ENCODE measurements at places on chromosomes 13 and 19. TPM values are rescaled to one million over a fixed set of nuclear protein-coding genes. Genes with fewer than 3 reads are reported as not detected.

GRCh38 chr19:17488593-17489391 is 18.5 kb downstream of the SLC27A1 start:
- DNase-seq = no peak

Gene ZNF43
- 16.3 TPM for total RNA-seq

DNA sequence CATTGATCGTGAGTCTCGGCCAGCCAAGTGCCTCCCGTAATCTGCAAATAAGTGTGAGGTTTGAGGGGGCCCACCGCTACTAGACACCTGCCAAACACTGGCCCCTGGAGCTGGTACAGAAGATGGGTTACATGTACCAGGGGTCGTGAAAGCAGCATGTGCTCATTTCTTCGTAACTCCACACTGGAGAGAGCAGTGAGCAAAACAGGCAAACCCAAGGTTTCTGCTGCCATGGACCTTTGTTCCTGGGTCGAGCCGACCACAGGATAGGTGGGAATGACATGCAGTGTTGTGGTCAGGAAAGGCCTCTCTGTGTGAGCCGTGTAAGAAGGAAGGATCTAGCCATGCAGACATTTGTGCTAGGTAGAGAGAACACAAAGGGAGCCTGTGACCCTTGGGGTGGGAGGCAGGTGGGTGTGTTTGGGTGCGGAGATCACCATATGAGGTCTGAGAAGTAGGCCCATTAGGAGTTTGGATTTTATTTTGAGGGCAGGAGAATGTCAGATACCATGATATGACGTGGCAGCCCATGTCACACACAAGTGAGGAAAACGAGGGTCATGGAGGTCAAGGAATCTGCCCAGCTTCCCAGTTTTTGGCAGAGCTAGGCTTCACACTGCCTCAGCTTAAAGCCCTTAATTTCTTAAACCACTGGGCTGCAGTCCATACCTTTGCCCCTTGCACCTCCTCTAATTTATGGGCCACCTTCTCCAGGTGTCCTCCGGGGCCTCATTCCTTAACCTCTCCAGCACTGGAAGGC is 919 bp downstream of the GTF3A start:
- DNase-seq = no peak

GRCh38 chr13:40916207-40916998 is 102.7 kb downstream of the ELF1 start:
- no peak for DNase-seq

GRCh38 chr13:74767050-74767449 is 632.8 kb upstream of the KLF12 start:
- DNase-seq = no peak

Gene SYNGR4
- total RNA-seq = not detected

Gene FGF22
- total RNA-seq = 0.99 TPM

- no peak for DNase-seq
These were observed at the start of gene SERTM1 for GRCh38 chr13:36673838-36674326. Gene SERTM1 (plus strand): TSS chr13:36674020. CDS start chr13:36695079, 21,059 bp downstream.

DNA sequence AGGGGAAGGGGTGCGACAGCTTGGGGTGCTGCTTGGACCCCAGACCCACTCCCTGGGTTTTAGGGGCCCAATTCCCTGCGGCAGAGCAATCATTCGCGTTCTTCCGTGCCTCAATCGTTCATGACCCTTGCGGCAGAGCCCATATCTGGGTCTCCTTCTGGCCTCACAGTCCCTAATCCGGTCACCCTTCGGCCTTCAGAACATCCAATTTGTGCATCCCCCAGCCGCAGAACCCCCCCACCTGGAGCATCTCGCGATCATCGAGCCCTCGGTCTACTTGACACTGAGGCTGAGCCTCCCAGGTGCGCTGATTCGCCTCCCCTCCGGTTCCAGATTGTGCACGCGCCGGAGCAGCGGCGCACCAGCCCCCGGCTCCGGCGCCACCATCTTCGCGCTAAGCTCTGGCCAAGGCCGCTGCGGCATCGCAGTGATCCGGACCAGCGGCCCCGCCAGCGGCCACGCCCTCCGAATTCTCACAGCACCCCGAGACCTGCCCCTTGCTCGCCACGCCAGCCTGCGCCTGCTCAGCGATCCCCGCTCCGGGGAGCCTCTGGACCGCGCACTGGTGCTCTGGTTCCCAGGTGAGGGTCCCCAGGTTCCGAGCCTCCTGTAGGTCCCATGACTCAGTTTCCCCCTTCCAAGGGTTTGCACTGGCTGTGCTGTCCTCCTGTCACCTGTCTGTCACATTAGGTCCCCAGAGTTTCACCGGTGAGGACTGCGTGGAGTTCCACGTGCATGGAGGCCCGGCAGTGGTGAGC is 501 bp downstream of the GTPBP3 start:
- no peak for DNase-seq

Gene TJP3
- 2.8 TPM for total RNA-seq

DNA sequence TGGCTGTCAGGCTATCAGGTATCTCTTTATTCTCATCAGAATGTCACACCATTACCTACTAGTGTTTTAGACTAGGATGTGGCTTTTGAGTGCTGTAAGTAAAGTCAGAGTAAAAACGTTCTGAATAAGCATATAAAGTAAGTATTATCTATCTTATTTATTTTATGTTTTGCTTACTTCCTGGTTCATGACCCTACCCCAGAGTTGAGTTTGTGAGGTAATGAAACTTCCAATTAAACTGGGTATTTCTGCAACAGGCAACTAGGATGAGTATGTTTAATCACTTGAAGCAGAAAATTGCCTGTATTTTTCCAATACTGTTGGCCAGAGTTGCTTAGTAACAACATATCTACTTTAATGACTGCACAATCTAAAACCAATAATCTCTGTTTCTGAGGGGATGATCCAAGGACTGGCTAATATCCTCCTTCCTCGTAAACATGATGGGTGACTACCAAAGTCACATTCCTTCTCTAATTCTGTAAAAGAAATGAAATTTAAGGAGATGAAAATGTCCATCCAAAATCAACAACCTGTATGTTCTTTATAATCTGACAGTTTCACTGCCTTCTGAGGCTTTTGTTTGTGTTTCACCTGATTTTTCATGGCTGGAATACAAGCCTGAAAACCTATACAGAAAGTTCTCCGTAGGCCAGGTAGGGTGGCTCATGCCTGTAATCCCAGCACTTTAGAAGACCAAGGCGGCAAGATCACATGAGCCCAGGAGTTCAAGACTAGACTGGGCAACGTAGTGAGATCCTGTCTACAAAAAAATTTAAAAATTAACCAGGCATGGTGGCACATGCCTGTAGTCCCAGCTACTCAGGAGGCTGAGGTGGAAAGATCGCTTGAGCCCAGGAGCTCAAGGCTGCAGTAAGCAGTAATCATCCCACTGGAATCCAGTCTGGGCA is 83.1 kb downstream of the ABCC4 start:
- DNase-seq = no peak

DNA sequence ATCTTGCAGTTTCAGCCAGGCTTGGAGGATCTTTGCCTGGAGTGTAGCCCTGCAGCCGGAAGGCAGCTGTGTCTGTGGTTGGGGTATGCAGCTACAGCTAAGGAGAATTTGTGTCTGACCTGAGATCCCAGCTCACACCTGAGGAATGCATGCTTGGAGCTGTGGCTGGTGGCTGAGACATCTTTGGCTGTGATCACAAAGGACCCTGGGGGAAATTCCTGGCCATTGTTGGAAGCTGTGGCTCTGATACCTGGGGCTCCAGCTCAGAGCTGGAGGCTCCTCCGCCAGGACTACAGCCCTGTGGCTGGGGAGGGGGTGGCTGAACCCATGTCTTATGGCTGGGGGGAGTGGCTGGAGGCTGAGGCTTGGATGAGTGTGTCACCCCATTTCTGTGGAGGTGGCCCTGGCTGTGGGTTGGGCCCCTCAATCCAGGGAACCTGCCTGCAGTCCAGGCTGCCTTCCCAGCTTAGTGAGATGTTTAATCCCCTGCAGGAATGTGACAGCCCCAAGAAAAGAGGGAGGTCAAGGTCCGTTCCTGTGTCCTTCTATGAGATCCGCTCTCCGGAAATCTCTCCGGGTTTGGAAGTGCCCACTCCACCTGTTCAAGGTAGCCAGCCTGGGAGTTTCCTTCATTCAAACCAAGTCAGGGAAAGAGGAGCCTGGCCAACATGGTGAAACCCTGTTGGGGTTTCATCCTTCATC is 27.6 kb downstream of the ARHGEF18 start:
- no peak for DNase-seq

Gene MCEMP1
- 0.36 TPM for total RNA-seq

Gene RDH8
- total RNA-seq = not detected

- DNase-seq = no peak
These were observed 192.4 kb downstream of the NUFIP1 start for GRCh38 chr13:44796597-44797490.

Gene PDE4C
- total RNA-seq = 5.4 TPM

DNA sequence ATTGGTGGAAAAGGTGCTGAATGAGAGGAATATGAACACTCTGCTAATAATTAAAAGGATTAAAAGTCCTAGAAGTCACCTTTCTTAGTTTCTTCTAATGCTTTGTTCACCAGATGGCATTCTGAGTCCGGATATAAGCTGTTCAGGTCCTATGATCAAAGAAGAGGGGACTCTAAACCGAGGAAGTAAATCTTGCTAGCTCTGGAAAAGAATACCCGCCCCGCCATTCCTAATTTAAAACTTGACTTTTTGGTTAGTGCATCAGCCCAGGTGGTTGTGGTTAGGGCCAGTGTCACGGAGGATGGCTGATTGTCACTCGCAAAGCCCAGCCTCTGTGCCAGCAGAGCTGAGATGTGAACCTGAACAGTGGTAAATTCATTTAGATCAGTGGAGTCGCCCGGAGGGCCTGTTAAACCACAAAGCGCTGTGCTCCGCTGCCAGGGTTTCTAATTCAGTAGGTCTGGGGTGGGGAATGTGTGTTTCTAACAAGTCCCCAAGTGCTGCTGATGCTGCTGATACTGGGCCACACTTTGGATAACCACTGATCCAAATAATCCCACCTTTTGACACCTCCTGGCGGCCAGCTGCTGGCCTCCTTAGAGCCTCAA is 425.4 kb downstream of the DCT start:
- DNase-seq = no peak

Gene RPS5
- 2,581 TPM for total RNA-seq

Gene GPR183
- total RNA-seq = 30.9 TPM

DNA sequence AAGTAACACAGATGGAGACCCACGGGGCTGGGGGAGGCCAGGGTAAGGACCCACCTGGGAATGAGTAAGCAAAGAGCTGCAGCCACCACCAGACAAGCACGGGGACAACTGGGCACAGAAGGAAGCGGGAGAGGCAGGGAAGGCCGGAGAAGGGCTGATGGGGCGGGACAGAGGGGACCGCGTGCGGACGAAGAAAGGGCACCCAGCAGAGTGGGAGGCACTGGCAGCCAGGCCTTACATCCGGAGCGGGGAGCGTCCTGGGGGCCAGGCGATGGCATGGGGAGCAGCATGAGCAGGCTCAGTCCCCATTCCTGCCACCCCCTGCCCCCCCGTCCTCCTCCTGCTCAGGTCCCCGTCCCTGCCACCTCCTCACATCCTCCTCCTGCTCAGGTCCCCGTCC is 3.0 kb downstream of the PROZ start:
- DNase-seq = no peak

Gene KLC3
- total RNA-seq = not detected

- DNase-seq = no peak
These were observed 12.2 kb downstream of the SUGP2 start for GRCh38 chr19:19021115-19021514.

DNA sequence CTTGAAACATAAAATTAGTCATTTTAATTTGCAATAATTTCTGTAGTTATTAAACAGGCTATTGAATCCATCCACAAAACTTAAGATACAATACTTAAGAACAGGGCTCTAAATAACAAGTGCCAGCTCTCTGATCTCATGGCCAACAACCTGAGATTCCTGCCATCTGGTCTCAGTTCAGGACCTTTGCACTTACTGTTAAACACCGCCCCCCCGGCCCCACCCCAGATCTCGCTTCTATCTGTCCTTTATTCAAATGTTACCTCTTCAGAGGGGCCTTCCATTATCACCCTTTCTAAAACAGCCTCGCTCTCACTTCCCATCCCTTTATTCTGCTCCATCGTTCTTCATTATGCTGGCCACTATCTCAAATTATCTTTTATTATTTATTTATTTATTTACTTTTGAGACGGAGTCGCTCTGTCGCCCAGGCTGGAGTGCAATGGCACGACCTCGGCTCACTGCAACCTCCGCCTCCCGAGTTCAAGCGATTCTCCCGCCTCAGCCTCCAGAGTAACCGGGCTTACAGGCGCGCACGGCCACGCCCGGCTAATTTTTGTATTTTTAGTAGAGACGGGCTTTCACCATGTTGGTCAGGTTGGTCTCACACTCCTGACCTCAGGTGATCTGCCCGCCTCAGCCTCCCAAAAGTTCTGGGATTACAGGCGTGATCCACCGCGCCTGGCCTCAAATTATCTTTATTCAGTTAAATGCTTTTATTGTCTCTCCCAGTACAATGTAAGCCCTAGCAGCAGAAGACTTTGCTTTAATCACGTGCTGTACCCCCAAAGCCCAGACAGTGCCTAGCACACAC is 838 bp upstream of the SNRNP70 start:
- no peak for DNase-seq

DNA sequence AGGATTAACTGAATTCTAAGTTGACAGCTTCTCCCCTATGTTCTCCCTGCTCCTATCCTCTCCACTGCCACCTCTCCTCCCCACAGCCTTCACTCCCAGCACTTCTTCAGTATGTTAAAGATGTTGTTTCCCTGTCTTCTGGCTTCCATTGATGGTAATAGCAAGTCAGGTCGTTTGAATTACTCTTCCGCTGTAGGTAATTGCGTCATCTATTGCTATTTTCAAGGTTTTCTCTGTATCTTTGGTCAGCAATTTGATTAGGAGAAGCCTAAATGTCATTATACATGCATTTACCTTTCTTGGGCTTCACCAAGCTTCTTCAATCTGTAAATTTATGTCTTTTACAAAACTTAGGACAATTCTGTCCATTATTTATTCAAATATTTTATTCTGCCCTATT is 377.3 kb upstream of the KLF12 start:
- DNase-seq = no peak

DNA sequence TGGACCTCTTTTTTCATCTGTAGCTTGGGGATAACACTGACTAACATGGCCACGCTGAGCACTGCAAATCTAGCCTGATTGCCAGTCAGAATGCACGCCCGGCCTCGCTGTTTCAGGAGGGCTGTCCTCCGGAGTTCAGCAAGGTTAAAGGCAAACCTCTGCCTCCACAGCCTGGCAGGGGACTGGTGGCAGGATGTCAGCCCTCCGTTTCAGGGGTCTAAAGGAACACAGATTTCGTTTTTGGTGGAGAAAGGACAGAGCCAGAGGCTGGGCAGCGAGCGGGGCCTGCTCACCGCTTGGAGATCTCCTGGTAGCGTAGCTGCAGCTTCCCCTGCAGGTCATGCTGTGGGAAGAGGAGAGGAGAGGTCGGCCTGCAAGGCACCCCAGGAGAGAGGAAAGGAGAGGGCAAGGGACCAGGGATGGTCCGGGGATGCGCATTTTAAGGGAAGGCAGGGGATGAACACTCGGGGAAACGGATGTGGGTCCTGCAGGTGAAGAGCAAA is 560 bp downstream of the NDUFA7 start:
- no peak for DNase-seq

All from sigmoid colon (tissue), 7 donors.